Stimulated activated CD8-positive, alpha-beta memory T cell treated with anti-CD3 and anti-CD28 coated beads, Interleukin-4, amount 100 ng/mL, for 48 hours (primary cell): ENCODE measurements at places on chromosomes 2 and 18.

GRCh38 chr2:51013079-51013932 is 18.6 kb downstream of the NRXN1 start:
- DNase-seq: no peak

DNA sequence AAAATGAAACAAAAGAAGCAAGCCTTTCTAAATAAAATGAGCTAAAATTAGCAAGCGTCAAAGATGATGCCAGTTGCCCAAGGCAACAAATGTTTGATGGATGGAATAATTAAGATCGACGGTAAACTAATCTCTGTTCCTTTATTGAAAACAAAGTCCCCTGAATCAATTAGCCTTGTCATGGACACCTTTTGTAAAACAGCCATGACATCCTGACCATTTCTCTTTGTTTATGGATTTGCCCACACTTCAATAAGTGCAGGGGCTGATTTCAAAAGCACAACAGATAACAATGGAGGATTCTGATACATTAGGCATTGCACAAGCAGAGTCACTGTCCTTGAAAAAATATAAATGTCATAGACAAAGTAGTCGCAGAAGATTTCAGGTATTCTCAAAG is 160.1 kb upstream of the HNRNPA3 start:
- DNase-seq: no peak

DNA sequence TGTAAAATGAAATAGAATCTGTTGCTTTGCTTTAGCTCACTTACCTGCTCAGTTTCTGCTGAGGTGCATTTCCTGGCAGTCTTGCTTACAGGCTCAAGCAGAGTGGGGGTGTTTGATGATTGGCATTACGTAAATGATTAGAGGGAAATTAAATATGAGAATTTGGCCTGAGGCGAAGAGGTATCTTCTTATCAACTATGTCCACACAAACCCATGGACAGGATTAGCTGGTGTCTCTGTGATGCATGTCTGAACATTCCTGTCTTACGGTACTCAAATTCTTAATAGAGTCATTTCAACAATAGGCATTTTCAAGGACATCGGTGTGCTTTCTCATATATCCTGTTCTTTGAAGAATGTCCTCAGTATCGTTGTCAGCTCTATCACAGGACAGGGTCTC is 102.1 kb downstream of the PRPF40A start:
- no peak for DNase-seq

GRCh38 chr2:223235986-223236385 is 184.0 kb downstream of the KCNE4 start:
- DNase-seq: no peak

DNA sequence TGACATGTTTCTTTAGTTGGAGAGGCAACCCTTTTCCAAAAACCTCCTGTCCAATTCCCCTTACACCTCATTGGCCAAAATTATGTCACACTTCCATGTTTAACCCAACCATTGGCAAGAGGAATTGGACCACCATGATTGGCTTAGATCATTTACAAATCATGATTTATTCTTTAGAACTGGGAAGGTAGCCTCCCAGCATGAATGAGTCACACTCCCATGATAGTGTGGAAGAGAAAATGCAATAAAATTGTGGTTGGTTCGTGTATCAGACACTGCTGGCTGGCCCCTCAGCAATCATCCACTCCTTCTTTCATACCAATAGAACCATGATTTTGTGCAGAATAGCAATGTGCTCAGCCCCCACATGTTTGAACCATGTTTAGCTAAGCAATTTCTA is 156.6 kb upstream of the ACVR2A start:
- no peak for DNase-seq

GRCh38 chr18:32598144-32598543 is 127.5 kb upstream of the GAREM1 start:
- DNase-seq: no peak

DNA sequence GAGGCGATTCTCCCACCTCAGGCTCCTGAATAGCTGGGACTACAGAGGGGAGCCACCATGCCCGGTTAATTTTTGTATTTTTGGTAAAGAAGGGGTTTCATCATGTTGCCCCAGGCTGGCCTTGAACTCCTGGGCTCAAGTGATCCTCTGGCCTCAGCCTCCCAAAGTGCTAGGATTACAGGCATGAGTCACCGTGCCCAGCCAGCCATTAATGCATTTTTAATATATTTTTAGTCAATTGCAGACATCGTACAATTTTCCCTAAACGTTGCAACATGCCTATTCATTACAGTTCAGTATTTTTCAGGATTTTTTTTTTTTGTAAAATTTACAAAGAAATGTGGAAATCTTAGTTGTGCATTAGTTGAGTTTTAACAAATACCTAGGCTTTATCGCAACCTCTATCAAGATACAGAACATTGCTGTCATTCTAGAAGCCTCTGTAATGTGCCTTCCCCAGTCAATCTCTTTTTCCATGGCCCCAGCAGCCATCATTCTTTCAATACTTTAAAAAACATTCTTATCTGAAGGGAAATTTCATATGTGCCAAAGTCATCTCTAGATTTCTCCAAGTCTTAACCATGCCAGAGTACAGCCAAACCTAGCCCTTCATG is 14.7 kb downstream of the NABP1 start:
- DNase-seq: no peak

GRCh38 chr2:101112772-101113157 is 38.4 kb downstream of the TBC1D8 start:
- DNase-seq: no peak

- DNase-seq: peak; percentile 57
Measured at GRCh38 chr18:23487738-23488570, 15.4 kb upstream of the RMC1 start.
